ENCODE measurements at places on chromosomes 3 and 15. TPM values are rescaled to one million over a fixed set of nuclear protein-coding genes. Genes with fewer than 3 reads are reported as not detected.

Gene CCDC39
- not detected for total RNA-seq

Gene TF
- 43.0 TPM for total RNA-seq

Gene DZIP1L
- 23.9 TPM for total RNA-seq

Gene SI
- total RNA-seq = not detected

Gene SLC12A1
- not detected for total RNA-seq

Gene CNTN6
- total RNA-seq = 1.9 TPM

Gene FAM174B
- total RNA-seq = 16.2 TPM

DNA sequence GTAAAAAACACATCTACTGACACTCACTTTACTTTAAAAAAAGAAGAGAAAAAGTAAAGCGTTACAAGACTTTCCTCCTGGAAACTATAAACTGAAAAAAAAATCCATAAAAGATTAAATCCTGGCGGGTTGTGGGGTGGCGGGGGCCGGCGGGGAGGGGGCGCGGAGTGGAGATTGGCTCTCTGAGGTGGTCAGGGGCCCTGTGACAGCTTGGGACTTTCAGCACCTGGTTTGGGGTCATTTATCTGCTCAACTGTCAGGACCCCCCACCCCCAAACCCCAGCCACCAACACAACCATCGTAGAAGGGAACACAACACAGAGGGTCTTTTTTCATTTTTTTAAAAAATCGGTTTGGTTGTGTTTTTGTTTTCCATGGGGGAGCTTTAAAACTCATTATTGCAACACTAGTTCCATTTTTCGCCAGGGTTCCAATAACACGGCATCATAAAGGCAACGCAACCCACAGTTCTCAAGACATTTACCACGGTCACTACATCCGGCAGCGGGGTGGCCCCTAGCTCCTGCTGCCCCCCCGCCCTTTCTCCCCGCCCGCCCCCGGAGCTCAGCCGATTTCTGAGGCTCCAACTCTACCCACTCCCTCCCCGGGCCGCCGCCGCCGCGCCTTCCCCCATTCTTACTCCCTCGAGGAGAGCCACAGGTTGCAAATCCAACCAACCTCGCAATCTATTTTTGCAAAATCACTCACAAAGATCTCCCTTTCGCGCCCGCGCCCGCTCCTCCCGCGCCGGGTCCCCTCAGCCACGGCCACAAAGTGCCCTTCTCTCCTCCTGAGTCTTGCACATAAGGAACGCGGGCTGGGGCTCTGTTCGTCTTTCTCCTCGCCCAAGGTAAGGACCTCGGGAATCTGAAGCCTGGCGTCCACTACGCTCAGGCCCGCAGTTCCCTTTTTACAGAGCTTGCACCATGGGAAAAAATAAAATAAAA lies 1.8 kb downstream of the BCL6 start:
- DNase-seq = peak; percentile 43

DNA sequence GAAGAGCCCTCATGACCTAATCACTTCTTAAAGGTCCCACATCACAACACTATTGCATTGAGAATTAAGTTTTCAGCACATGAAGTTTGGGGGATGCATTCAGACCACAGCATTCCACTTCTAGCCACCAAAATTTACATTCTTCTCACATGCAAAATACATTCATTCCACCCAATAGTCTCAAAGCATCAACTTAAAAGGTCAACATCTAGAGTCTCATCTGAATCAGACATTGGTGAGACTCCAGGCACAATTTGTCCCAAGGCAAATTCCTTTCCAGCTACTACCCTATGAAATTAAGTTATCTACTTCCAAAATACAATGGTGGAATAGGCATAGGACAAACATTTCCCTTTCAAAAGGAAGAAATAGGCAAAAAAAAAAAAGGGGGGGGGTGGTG lies 64.9 kb downstream of the PLSCR2 start:
- DNase-seq = no peak

GRCh38 chr3:11991751-11992150 lies 12.4 kb upstream of the SYN2 start:
- no peak for DNase-seq

- no peak for DNase-seq
These were observed 2.6 kb upstream of the PLA2G4B start for GRCh38 chr15:41836073-41836472.

GRCh38 chr15:58069008-58069407 lies 3.5 kb upstream of the ALDH1A2 start:
- DNase-seq = no peak

GRCh38 chr15:68801572-68802148 lies 19.0 kb downstream of the ANP32A start:
- DNase-seq = no peak

DNA sequence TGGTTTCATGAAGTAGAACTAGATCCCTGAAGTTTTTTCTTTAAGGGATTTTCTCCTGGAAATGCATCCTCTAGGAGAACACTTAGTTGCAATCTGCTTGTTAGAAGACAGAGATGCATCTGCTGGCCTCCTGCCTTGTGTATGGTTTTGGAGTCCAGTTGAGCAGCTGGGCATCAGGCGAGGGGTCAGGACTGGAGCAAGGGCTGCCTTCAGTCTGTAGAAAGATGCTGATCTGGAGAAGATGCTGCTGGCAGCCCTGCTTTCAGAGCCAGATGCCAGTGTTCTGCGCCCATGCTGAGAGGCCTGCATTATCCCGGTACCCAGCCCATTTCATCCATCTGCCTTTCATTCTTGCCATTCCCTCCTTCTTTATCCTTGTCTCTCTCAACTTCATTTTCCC lies 77.4 kb downstream of the CHCHD6 start:
- DNase-seq = no peak

DNA sequence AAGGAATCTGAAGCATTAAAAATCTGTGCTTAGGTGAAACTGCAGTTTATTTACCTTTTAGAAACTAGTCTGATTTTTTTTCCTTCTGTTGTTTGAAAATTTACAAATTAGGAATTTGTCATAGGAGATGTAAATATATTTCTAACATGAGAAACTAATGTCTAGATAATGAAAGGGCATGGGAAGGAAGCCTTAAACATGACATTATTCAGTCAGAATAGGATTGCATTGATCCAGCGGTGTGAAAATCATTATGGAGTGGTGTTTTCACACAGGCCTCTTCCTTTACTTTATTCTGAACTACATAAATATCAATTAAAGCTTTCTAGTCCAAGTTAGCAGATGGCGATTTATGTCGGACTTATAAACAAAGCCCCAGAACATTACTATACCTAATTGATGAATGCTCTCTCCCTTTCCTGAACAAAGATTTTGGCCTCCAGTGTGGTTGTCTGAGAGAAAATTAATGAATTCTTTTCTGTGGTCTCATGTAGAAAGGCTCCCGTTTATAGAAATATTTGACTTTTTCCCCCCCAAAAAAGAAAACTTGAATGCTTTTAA lies 37.9 kb downstream of the FNDC3B start:
- no peak for DNase-seq

Data from skin of body (tissue), 3 donors.